HS-5 (cell line): ENCODE measurements at places on chromosomes 2 and 18.
A peak's percentile ranks its signal among the peaks of the same experiment; 100 is the strongest.

DNA sequence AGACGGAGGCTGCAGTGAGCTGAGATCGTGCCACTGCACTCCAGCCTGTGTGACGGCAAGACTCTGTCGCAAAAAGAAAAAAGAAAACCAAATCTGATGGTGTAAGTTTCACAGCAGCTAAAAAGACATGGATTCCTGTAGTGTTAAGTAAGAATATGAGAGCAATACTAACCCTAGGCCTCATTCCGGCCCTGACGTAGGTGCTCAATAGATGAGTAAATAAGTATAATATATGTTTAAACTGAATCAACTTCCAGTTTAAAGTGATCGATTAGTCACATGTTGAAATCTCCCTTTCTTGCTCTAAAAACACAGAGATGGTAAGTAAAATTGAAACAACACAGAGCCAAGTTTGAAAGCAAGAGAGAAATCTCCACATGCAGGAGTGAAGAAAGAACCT, 8.0 kb downstream of the ME2 start:
- DNase-seq: no peak

GRCh38 chr2:226270285-226271058, 529.1 kb downstream of the IRS1 start:
- DNase-seq: no peak

DNA sequence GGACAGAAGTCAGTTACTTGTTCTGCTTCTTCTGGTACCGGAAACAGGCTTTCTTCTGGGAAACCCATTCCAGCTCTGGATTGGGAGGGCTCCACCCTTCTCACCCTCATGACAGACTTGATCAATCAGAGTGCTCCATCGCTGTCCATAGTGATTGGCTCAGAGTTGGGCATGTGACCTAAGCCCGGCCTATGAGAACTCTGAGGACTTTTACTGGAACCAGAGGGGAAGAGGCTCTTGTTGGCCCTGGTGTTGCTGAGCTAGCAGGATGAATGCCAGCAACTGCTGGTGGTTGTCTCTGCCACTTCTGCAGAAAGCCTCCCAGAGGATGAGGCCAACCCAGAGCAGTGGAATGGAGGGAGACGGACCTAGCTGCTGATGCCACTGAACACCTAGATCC, 33.3 kb downstream of the TMEM37 start:
- DNase-seq: no peak

- DNase-seq: peak; percentile 68
These were observed 71.3 kb upstream of the NRXN1 start for GRCh38 chr2:51103205-51103604.

- peak; percentile 89 for DNase-seq
These were observed 82.7 kb downstream of the COL5A2 start for GRCh38 chr2:189096769-189097447.

- no peak for DNase-seq
These were observed 13.1 kb downstream of the MCFD2 start for GRCh38 chr2:46902465-46902864.

DNA sequence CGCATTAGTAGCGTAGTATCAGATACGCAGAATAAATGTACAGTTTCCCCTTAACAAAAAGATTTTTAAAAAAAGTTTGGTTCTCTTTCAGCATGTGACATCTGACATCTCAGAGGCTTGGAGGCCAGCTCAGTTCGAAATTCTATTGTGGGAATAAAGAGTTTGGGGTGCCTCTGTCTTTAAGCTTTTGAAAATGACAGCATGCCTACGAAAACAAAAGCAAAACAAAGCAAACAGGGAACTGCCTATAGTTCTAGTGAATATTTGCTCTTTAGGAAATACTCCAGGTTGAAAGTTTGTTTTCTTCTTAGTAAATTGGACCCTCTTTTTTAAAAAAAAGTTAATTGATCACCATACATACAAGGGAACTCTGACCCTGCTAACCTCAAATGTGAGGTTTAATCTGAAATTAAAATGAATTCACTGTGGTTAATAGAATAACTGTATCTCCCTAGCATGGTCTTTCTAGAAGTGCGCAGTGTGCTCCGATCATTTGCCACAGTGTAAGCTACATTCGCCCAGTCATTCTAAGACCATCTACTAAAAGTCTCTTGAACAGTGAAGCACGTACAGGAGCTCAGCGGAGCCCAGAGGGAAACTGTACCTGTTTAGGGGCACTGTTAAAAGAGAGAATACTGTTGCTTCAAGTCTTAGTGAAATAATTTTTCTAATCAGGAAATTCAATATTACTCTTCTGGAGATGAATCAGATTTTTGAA, 347.0 kb upstream of the CDH2 start:
- no peak for DNase-seq

DNA sequence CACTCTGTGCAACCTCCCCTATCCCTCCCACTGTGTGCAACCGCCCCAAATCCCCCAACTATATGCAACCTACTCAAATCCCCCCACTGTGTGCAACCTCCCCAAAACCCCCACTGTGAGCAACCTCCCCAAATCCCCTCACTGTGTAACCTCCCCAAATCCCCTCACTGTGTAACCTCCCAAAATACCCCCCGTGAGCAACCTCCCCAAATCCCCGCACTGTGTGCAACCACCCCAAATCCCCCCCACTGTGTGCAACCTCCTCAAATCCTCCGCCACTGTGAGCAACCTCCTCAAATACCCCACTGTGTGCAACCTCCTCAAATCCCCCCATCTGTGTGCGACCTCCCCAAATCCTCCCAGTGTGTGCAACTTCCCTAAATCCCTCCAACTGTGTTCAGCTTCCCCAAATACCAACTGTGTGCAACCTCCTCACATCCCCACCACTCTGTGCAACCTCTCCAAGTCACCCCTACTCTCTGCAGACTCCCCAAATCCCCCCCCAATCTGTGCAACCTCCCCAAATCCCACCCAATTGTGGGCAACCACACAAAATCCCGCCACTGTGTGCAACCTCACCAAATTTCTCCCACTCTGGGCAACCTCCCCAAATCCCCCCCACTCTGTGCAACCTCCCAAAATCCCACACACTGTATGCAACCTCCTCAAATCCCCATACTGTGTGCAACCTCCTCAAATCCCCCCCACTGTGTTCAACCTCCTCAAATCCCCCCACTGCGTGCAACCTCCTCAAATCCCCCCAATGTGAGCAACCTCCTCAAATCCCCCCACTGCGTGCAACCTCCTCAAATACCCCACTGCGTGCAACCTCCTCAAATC, 114.1 kb downstream of the TPO start:
- no peak for DNase-seq

DNA sequence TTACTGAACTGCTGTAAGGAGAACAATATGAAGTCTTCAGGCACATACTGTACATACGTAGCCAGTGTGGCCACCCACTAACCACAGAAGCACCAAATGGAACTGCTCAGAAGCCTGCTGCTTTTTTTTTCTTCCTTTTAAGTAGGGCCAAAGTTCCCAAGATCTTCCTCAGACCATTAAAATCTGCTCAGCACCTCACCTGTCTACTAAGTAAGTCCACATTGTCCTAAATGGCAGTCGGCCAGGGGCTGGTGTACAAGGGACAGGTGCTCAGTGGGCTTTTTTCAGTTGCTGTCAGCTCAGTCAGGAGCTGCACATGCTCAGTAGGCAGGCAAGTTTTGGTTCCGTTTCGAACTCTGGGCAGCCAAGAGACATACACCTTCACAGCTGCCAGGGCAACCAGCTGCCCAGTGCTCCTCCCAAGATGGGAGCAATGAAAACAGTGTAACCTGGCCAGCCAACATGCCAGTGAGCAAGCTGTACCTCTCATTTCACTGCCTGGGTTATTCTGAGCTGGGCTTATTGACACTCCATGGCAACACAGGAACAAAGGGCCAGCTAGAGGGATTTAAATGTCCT, 86.1 kb downstream of the ACVR1 start:
- no peak for DNase-seq

GRCh38 chr2:33292981-33293595, 183.4 kb upstream of the RASGRP3 start:
- DNase-seq: no peak

DNA sequence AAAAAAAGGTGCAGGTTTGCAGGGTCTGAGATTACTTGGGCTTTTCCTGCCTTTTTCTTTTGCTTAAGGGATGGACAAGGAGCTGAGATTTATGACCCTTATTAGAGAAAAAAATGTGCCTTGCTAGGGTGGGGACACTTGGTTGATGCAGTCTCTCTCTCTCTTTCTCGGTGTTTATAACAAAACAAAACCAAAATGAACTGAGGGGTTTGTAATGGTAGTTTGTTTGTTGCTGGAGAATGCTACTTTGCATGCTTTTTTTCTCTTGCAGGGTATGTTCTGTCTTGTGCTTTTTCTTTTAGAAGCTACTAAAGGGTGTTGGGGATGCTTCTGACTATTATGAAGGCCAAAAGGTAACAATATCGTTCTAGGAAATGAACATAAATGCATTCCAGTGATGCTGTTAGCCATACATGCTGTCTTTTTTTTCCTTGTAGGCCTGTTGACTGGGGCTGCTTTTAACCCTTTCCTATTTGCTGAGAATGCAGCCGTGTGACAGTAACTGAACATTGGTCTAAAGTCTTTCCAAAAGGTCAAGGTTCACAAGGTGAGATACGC, 435 bp downstream of the ZNF532 start:
- DNase-seq: no peak

DNA sequence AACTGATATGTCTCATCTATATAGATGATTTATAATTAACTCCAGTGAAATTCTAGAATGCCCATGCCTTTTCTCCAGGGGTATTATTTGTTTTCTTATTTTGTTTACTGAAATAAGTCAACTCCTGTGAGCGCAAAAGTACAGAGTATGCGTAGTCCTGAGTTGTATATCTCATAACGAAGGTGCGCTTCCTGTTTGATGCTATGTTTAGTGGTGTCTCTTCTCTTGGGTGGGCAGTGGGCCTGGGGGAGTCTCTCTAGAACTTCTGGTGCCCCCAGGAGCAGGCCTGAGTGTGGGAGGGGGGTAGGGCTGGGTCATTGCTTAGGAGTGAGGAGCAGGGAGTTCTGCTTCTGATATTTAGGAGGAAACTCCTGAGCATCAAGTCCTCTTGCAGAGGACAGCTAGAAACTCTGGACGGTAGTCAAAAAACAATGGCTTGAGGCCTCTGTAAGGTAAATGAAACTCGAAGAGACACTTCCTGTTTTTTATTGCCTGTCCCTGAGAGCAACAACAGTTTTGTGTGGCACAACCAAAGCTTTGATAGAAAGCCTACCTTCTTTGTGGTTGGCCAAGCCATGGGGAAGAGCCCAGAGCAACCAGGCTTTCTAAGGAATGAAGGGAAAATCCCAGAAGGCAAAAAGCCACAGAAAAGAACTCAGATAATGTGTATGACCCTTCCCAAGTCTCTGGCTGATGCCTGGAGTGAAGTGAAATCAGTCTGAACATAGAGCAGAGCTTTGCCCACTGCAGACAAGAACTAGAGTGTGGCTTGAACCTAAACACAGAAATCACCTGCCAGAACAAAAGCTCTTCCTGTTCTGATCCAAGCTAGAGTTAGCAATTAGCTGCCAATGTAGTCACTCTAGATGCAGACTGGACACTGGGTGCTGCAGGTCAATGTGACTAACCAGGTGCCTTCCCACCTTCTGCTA, 8.5 kb upstream of the SP140L start:
- DNase-seq: no peak

DNA sequence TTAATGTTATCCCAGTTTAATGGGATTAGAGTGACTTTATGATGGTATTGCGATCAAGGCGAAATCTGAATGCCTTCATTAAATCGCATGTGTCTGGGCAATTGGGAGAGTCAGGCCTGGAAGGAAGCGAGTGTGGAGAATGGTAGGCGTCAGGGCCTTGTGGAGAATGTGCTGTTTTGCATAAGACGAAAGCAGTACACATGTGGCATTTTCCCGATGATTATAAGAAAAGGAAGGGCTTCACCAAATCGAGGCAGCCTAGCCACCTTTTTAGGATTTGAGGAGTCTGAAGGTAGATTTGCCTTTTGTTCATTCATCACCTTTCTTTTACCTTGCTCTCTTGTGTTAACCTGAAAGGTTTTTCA, 1.0 kb downstream of the ZNF532 start:
- DNase-seq: no peak

DNA sequence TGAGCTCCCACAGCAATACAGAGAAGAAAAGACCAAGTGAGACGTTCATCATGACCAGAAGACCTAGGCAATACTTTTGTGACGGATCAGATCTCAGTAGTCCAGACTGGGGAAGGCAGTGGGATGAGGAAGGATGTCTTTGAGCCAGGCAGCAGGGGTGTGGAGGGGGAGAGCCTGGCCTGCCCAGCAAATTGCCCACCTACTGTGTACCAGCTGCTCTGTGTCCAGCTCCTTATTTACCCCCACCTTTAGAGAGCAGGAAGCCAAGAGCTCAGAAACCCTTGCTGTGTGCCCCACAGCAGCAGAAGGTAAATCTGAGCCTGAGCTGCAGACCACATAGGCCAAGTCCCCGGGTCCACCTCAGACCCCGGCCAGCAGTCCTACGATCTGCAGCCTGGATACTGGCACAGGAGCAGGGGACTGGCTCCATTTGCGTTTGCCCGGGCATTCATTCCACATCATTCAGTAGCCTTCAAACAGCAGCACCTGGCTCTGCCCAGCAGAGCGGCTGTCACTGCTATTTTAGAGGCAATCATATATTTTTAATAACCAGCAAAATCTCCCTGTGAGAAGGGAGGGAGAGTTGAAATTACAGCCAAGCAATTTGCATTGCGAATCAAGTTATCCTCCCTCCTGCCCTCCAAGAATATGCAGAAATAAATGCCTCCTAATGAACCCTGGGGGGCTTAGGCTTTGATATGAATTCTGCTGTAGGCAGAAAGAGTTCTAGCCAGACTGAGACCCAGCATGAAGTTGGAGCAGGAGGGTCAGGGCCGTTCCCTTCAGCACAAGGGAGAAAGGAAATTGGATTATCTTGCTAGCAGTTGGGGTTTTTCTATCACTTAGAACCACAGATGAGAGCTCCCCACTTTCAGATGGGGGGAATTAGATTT, 110.0 kb upstream of the FZD7 start:
- DNase-seq: no peak

DNA sequence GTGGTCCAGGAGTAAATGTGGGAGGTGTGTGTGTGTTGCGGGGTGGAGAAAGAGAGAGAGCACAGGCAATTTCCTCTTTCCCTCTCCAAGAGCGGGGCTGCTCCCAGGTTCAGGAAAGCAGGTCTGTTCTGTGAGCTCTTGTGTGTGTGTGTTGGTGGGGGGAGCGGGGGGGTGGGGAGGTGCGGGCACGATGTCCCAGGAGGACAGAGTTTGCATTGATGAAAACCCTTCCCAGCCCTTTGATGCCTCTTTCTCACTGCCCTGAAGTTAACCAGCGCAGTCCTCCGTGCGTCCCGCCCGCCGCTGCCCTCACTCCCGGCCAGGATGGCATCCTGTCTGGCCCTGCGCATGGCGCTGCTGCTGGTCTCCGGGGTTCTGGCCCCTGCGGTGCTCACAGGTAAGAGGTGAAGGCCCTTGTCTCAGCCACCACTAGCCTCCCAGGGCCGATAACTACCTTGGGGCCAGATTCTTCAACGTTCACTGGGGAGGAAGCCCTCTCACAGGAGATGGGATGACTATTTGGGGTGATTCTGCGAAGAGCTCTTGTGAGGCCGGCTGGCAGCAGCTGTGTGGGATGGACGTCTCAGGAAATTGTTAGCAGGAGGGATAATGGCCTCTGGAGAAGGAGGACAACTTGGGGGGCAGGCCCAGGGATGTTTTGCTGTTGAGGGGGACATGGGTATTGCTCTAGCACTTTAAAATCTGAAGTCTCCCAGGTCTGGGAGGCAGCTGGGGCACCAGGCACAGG, at the start of gene SNORC:
Gene SNORC, plus strand, starts transcription at position 247 of the 748 bp plus-strand sequence. Its CDS starts 78 bp downstream, at position 325.
- no peak for DNase-seq
